ENCODE measurements at places on chromosomes 13 and 19.

DNA sequence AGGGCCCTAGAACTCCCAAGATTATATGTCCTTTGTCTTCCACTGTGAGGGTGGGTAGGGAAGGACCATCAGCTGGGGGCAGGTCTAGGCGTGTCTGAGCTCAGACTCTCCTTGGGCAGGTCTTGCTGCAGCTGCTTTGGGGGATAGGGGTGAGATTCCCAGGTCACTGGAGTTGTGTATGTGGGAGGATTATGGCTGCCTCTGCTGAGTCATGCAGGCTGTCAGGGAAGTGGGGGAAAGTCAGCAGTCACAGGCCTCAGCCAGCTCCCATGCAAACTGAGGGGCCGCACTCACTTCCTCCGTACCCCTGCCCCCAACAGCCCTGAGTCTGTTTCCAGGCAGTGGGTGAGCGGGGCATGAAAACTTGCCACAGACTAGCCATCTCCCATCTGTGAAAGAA is 600.8 kb downstream of the DIAPH3 start:
- DNase-seq: no peak

- no peak for DNase-seq
Measured at GRCh38 chr13:78402708-78403400, 200.5 kb downstream of the POU4F1 start.

- no peak for DNase-seq
Measured at GRCh38 chr19:4327877-4328242, 10.8 kb downstream of the STAP2 start.

DNA sequence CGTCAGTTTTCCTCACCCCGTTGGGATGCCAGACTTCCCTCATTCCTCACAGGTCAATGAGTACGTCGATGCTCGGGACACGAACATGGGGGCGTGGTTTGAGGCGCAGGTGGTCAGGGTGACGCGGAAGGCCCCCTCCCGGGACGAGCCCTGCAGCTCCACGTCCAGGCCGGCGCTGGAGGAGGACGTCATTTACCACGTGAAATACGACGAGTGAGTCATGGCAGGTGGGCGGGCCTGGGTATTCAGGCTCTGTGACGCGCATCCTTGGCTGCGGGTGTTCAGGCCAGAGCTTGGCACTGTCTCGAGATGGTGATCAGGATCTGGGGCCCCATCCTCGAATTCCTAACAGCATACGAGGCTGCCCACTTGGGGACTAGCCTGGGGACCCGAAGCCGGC is 21.4 kb downstream of the UHRF1 start:
- DNase-seq: no peak

DNA sequence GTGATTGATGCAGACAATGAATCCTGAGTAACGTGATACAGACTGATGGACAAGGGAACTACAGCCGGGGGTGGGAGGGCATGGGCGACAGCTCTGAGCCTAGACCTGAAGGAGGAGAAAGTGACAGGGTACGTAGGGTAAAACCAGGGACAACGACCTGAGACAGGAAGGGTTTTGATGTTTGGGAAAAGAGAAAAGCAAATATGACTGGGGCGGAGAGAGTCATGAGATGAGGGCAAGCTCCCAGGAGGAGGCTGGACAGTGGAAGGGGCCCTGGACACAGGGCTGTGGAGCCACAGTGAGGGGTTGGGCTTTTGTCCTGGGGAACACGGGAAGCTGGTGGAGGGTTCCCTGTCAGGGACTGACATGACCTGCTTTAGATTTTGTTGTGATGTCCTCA is 34.2 kb downstream of the ZNF611 start:
- DNase-seq: no peak

GRCh38 chr19:2600914-2601870 is 101.3 kb downstream of the GNG7 start:
- no peak for DNase-seq

DNA sequence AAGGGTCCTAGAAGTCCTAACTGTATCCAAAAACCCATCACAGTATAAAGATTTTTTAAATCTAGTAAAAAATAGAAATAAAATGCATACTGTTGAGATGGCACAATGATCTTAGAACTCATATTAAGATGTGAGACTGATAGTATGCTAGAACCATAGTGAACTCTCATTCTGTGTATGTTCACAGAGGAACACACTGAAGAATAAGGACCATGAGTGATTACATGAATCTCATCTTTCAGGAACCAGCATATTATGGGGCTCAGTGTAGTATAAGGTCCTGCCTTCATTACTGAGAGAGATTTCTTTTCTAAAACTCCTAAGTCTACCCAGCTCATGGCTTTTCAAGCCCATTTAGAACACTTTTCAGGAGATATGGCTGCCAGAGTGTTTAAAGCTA is 59.8 kb upstream of the RFC3 start:
- no peak for DNase-seq

DNA sequence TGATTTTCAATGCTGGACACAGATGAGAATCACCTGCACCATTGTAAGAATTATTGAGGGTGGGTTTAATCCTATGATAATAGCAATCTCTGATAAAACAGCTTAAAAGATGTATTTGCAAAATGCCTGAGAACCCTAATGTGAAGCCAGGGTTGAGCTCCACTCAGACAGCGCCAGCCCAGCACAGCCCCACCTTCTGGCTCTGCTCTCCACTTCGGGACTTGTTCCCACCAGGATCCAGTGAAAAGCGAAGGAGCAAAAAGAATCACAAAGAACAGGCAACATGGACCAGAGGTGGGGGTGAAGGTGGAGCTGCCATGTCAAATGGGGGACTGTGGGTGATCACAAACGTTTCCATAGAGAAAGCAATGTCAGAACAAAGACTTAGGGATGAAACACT is 18.6 kb upstream of the ZNF816 start:
- DNase-seq: no peak

- DNase-seq: no peak
Measured at GRCh38 chr13:87712012-87712411, 40.8 kb downstream of the SLITRK5 start.
